Fibroblast of the conjunctiva (primary cell): ENCODE measurements at places on chromosomes 16 and 17.

- no peak for DNase-seq
These were observed 199.5 kb downstream of the WWOX start for GRCh38 chr16:78298986-78299385.

DNA sequence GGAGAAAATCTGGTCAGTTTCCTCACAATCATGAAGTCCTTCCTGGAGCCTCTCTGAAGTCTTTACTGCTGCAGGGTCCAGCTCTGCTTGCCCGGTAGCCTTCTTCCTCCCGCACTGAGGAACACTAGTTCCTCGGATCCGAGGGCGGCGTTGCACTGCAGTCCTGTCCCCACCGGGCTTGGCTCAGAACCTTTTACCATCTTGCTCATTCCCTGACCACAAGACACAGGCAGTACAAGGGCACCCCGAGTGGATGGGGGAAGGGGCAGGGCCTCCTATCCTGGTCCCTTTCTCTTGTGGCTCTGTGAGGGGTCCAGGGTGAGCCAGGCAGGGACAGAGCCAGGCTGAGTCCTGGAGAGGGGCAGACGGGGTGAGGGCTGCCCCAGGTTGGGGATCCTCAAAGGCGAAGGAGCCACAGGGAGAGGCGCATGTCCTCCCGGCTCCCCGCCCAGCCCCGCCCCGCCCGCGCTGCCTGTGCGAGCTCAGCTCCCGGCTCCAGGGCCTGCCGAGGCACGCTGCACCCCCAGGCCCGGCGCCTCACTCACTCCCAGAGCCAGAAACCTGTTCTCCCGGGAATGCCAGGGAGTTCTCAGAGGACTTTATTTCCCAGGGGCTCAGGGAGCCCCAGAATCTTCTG, 1.5 kb downstream of the FOXN1 start:
- DNase-seq, result no peak

DNA sequence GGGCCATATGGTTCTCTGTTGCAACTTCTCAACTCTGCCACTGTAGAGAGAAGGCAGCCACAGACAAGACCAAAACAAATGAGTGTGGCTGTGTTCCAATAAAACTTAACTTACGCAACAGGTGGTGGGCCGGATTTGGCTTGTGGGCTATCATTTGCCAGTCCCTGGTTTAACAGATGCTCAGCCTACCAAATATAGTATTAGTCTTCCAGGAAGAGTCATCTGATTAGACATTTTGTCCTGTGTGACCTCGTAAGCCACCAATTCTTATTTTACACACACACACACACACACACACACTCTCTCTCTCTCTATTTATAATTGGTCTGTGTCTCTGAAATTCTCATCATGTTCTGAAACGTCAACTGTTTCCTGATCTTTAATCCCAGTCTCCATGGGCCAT, 245.9 kb downstream of the XYLT1 start:
- peak; percentile 78 for DNase-seq

GRCh38 chr17:64213995-64214811, 48.9 kb downstream of the TEX2 start:
- no peak for DNase-seq

- DNase-seq, result no peak
These were observed 27.9 kb downstream of the MBTPS1 start for GRCh38 chr16:84088695-84089395.

DNA sequence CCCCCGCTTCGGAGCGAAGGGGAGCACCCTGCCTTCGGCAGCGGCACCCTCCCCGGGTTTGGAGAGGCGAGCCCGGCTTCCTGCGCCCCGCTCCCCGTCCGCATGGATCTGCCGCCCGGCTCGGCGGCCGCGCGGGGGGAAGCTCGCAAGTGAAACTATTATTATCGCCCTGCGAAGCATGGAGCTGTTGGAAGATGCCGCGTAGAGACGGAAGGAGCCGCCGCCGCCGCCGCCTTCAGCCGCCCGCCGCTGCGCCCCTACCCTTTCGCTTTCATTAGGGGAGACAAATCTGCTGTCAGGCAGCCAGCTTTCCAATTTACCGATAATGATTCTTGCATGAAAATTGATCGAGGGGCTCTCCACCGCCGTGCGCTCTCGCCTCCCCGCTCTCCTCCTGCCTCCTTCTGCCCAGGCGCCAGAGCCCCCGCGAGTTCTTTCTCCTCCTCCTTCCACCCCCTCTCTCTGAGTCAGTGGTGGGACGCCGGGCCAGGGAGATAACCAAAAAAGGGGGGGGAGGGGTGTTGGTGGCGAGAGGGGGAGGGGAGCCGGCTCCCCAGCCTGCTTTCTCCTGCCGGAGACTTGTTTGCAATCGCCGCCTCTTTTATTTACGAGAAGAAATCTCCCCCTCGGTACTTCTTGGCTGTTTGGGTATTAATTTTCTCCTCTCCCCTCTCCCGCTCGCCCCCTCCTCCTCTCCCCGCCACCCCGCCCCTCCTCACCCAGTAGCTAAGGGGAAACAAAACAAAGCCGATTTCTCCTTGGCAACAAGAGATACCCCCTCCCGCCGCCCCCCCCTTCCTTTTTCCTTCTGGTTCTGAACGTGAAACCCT, 58.0 kb upstream of the GSE1 start:
- peak; percentile 39 for DNase-seq

GRCh38 chr17:57899391-57899790, 49.5 kb upstream of the MRPS23 start:
- DNase-seq, result no peak

DNA sequence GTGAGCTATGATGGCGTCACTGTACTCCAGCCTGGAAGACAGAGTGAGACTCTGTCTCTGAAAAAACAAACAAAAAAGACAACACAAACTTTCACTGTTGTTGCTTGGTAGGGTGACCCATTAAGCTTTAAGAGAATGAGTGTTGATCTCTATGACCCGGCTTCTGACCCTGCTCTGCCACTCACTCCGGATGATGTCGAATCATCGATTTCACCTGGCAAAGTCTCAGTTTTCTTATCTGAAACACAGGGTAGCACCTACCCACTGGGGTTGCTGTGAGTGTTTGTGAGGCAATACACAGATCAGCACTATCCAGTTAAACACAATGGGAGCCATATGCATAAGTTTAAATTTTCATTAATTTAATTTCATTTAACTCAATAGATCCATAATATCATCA, 20.6 kb upstream of the IRF8 start:
- no peak for DNase-seq

DNA sequence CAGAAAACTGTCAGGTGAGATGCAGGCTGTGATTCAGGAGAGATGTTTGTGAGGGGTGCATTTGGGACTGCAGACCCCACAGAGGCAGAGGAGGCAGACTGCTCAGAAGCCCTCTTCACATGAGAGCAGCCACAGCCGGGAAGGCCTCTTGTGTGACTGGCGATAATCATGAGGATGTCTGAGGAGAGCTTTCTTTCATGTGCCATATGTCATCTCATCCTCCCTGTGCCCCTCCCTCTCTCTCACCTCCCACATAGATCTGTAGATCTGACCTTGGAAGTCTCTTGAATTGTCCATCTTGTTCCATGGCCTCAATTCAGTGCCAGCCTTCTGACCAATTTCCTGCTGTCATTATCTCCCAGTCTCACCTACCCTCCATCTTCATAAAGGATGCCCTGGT, 50.5 kb downstream of the EPN2 start:
- DNase-seq, result no peak

DNA sequence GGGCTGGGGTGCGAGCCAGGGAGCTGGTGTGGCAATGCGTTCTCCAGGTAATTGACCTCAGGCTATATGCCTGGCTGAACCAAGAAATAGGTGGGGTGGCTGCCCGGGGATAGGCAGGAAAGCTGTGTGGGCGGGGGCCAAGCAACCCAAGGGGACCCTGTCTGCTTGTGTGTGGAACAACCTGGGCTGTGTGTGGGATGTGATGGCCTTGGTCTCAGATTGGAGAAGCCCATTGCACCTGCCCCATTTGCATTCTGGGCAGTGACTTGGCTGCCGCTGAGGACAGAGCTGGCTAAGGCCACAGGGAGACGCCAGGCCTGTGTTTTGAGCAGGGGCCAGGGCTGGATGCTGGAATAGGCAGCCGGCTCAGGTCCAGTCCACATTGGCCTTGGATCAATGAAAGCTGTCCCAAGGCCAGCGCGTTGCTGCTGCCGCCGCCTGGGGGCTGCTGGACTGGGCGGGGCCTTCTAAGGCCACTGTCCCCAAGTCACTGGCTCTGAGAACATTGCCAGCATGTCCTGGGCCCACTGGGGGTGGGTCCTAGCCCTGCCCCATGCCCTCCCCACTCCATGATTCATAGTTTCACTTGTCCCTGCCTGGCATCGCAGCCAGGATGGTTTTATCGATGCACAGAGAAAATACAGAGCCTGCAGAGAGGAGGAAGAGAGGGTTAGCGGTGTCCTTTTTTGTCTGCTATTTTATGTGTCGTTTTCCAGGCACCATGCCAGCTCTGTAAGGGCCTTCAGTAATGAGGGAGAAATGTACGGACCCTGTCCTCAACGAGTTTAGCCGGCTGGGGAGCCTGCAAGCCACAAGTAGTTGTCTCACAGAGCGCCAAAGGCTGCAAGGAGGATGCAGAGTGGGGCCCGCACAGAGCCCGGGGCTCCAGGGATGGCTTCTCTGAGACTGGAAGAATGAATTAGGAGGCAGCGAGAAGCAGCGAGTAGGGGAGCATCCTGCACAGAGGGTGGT, 43.9 kb downstream of the NKD1 start:
- no peak for DNase-seq

GRCh38 chr17:70323269-70323668, 153.9 kb downstream of the KCNJ2 start:
- DNase-seq, result no peak

GRCh38 chr17:79529661-79530081, 81.2 kb downstream of the RBFOX3 start:
- DNase-seq, result no peak

GRCh38 chr16:12260647-12261262, 284.2 kb downstream of the SNX29 start:
- no peak for DNase-seq

GRCh38 chr17:18025241-18025944, 13.6 kb downstream of the ATPAF2 start:
- DNase-seq, result no peak

- DNase-seq, result no peak
These were observed 191.6 kb upstream of the GSE1 start for GRCh38 chr16:85421338-85422195.
